ENCODE measurements at places on chromosomes 2 and 18. TPM values are rescaled to one million over a fixed set of nuclear protein-coding genes. Genes with fewer than 3 reads are reported as not detected.

- H3K4me3 ChIP-seq = no peak overlapping the region
- H3K27ac ChIP-seq = no peak overlapping the region
- no peak for DNase-seq
- H3K36me3 ChIP-seq = no peaks in the 10 kb centered on the region
- no peaks in the 10 kb centered on the region for H3K4me1 ChIP-seq
Measured at GRCh38 chr18:24293254-24293653, 104.4 kb downstream of the OSBPL1A start.

DNA sequence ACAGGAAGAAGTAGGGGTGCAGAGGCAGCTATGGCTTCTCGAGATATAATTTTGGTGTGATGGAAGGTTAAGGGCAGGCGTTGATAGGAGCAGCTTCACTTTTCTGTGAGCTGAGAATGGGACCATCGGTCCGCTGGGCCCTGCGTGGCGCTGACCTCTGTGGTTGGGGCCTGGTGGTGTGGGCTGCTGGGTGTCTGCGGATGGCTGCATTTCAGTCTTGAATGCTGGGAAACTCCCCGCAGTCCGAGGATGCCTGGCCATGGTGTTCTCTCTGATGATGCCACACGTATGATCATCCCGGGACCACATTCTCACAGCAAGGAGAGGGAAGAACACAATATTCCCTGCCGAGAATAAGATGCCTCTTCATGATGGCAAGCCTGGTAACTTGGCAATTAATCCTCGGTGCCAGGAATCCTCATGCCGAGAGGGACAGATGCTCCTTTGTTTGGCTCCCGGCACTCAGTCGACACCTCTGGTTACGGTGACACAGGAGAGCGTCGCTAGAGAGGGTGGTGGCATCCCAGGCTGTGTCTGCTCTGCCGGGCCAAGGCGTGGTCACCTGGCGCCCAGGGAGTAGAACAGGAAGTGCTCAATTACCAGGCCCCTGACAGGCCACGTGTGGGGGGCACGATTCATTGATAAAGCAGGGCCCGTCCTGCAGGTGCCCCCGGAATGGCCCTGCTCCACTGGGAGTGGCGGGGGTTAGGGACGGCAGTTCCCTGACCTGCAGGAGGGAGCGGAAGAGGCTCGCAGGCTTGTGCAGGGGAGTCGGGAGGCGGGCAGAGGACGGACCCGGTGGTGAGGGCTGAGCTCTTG, 119.4 kb upstream of the CTDP1 start:
- no peak overlapping the region for H3K27ac ChIP-seq
- no peak for DNase-seq
- no peaks in the 10 kb centered on the region for H3K36me3 ChIP-seq
- no peak overlapping the region for H3K4me3 ChIP-seq
- H3K27me3 ChIP-seq = no peaks in the 10 kb centered on the region

MYCN gene
- total RNA-seq = not detected

- DNase-seq = peak; percentile 51
- H3K4me1 ChIP-seq = peaks cover 5% of the 10 kb centered on the region
- H3K4me3 ChIP-seq = no peak overlapping the region
- H3K27ac ChIP-seq = no peak overlapping the region
Measured at GRCh38 chr2:223692191-223692947, 90.2 kb upstream of the SCG2 start.

TGIF1 gene
- total RNA-seq = 157 TPM

DNA sequence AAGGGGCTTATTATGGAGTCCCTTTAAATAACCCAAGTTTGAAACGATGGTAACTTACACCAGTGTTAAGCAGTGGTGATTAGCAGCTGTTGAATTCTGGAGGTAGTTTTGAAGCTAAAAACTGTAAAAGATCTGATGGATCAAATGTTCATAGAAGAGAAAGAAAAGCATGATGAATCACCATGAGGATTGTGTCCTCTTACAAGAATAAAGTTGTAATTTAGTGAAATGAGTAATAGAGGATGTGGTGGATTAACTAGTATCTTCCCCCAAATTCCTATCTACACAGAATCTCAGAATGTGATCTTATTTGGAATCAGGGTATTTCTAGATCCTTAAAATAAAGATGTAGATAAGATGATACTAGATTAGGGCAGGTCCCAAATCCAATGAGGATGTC, 1138.2 kb upstream of the TMEFF2 start:
- no peaks in the 10 kb centered on the region for H3K27me3 ChIP-seq
- H3K4me1 ChIP-seq = no peaks in the 10 kb centered on the region
- no peak overlapping the region for H3K27ac ChIP-seq
- DNase-seq = no peak

GRCh38 chr2:54899576-54900200, 150.6 kb downstream of the RTN4 start:
- H3K4me3 ChIP-seq = no peak overlapping the region
- peaks cover 11% of the 10 kb centered on the region for H3K4me1 ChIP-seq
- peak; percentile 51 for DNase-seq
- no peak overlapping the region for H3K27ac ChIP-seq
- no peaks in the 10 kb centered on the region for H3K27me3 ChIP-seq
- H3K36me3 ChIP-seq = no peaks in the 10 kb centered on the region

- H3K4me3 ChIP-seq = no peak overlapping the region
- H3K27ac ChIP-seq = no peak overlapping the region
- H3K4me1 ChIP-seq = no peaks in the 10 kb centered on the region
- no peaks in the 10 kb centered on the region for H3K27me3 ChIP-seq
- no peaks in the 10 kb centered on the region for H3K36me3 ChIP-seq
- DNase-seq = peak; percentile 60
Measured at GRCh38 chr18:22485808-22486244, 68.1 kb upstream of the CTAGE1 start.

DNA sequence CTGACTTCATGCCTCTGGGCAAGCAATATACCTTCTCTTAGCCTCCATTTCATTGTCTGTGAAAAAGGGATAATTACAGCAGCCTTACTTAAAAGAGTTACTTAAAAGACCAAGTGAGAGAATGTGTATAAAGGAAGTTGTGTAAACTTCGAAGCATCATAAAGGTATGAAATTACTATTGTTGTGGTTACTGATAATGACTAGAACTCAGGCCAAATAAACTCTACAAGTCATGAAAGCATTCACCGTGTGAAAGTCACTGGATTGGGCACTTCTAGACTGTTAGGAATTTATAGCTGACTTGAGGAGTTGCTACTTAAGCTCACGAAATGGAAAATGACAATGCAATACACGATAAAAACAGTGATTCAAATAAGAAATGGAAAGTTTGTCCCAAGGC, 67.4 kb upstream of the HAAO start:
- no peaks in the 10 kb centered on the region for H3K27me3 ChIP-seq
- no peak overlapping the region for H3K4me3 ChIP-seq
- DNase-seq = no peak
- H3K36me3 ChIP-seq = no peaks in the 10 kb centered on the region
- no peak overlapping the region for H3K27ac ChIP-seq
- peaks cover 6% of the 10 kb centered on the region for H3K4me1 ChIP-seq

PARD6G gene
- 2.1 TPM for total RNA-seq

- H3K4me3 ChIP-seq = no peak overlapping the region
- peaks cover 2% of the 10 kb centered on the region for H3K4me1 ChIP-seq
- peaks cover 8% of the 10 kb centered on the region for H3K27me3 ChIP-seq
- DNase-seq = peak; percentile 82
Measured at GRCh38 chr2:173997269-173997668, 32.1 kb upstream of the SP3 start.

COL6A3 gene
- 1,525 TPM for total RNA-seq

- H3K36me3 ChIP-seq = no peaks in the 10 kb centered on the region
- H3K27me3 ChIP-seq = no peaks in the 10 kb centered on the region
- no peak for DNase-seq
- no peak overlapping the region for H3K4me3 ChIP-seq
- no peak overlapping the region for H3K27ac ChIP-seq
Measured at GRCh38 chr2:210264282-210264681, 39.0 kb upstream of the ACADL start.

ASXL3 gene
- 0.66 TPM for total RNA-seq

GRCh38 chr2:66408905-66409304, 26.0 kb upstream of the MEIS1 start:
- H3K36me3 ChIP-seq = no peaks in the 10 kb centered on the region
- DNase-seq = peak; percentile 10
- no peak overlapping the region for H3K4me3 ChIP-seq
- no peaks in the 10 kb centered on the region for H3K4me1 ChIP-seq
- no peaks in the 10 kb centered on the region for H3K27me3 ChIP-seq

GRCh38 chr2:203811491-203812221, 55.9 kb upstream of the CTLA4 start:
- DNase-seq = peak; percentile 96
- no peak overlapping the region for H3K4me3 ChIP-seq
- peak overlapping the region; percentile 42 for H3K27ac ChIP-seq
- peaks cover 11% of the 10 kb centered on the region for H3K4me1 ChIP-seq
- no peaks in the 10 kb centered on the region for H3K36me3 ChIP-seq

DNA sequence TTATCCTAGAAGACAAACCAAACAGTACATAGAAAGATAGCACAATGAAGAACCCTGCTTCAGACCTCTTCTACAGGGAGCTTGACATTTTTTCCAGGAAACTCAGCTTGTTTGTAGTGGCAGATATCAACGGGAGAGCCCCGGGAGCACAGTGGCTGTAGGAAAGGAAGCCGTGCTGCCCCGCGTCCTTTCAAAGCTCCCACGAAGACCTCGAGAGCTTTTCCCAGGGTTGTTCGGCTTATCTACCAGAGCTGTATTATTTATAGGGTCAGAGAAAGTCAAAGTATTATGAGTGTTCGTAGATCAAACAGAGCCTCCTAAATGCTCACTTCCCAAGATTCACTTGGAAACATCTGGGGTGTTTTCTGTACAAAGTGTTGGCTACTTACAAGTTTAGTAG, 167.1 kb upstream of the COPS8 start:
- H3K4me1 ChIP-seq = no peaks in the 10 kb centered on the region
- no peaks in the 10 kb centered on the region for H3K36me3 ChIP-seq
- H3K27me3 ChIP-seq = no peaks in the 10 kb centered on the region
- no peak for DNase-seq

DNA sequence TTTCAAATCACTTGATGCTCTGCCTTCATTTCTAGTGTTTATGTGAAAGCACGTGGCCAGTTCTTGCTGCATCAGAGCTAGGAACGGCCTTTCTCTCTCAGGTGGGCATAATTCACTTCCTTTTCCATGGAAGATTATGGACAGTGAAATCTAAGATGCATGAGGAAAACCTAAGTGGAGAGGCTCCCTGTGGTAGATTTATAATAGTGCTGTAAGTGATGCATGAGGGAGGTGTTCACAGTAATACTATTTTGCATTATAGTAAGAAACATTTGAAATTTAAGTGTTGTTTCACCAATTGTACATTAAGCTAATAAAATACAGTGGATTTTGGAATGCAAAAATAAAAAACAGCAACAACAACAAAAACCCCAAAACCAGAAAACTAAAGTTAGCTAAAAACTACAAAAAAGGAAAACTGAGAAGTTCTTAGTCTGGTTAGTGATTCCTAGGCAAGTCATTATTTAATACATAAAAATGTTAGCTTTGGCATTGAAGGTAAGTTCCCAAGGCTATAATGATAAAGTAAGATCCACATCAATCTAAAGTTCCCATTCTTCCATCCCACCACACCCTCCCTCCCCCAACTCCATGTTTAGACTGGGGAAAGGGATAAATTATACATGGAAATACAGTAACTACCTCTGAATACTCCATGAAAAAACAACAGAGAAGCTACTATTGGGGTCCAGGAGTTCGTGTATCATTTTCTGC, 153.9 kb downstream of the NAPG start:
- no peaks in the 10 kb centered on the region for H3K27me3 ChIP-seq
- no peak overlapping the region for H3K27ac ChIP-seq

DNA sequence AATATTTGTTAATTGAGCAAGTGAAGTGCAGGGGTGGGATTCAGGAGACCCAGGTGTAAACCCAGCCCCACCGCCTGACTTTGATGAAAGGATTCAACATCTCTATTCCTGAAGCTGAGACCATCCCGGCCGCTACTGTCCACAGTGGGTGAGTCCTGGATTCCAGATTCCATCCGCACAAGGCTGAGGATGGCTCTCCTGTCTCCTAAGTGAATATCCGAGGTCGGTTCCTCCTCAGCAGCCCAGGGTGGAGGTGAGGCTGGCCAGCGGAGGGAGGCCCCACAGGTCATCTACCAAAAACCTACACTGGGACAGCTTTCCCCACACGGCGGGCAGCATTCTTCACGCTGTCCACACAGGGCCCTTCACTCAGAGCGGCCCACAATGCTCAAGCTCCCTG, 57.6 kb downstream of the ACKR3 start:
- no peak for DNase-seq
- no peak overlapping the region for H3K4me3 ChIP-seq
- no peaks in the 10 kb centered on the region for H3K27me3 ChIP-seq
- no peaks in the 10 kb centered on the region for H3K36me3 ChIP-seq

SERPINB2 gene
- total RNA-seq = 3.9 TPM

DNA sequence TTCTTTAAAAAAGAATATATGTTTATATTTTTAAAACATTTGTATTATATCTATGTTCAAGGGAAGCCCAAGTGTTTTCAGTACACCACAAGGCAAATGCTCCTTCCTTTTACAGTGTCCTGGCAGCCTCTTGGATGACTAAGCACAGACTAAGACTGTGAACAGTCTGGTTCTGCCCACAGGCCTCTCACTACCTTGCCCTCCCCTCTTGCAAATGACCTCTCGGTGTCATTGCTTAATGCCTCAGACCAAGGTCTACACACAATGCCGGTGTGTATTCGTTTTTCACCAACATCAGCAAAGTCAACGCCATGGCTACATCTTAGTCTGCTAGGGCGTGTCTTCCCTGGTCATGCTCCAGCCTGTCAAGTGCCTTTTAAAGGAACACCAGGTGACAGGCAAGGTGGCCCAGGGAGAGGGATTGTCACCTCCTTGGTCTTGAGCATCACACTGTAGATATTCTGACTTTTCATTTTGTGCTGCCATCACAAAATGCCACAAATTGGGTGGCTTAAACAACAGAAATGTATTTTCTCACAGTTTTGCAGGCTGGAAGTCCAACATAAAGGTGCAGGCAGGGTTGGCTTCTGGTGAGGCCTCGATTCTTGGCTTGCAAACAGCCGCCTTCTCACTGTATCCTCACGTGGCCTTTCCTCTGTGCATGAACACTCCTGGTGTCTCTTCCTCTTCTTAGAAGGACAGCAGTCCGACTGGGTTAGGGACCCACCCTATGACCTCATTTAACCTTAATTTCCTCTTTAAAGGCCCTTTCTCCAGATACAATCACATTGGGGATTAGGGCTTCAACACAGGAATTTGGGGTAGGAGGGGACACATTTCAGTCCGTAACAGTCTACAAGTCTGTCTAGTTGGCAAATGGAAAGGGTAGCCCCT, 266.5 kb downstream of the KLHL29 start:
- H3K27ac ChIP-seq = no peak overlapping the region
- H3K27me3 ChIP-seq = no peaks in the 10 kb centered on the region
- DNase-seq = peak; percentile 94
- H3K36me3 ChIP-seq = no peaks in the 10 kb centered on the region
- no peak overlapping the region for H3K4me3 ChIP-seq

UGT1A5 gene
- not detected for total RNA-seq

DNA sequence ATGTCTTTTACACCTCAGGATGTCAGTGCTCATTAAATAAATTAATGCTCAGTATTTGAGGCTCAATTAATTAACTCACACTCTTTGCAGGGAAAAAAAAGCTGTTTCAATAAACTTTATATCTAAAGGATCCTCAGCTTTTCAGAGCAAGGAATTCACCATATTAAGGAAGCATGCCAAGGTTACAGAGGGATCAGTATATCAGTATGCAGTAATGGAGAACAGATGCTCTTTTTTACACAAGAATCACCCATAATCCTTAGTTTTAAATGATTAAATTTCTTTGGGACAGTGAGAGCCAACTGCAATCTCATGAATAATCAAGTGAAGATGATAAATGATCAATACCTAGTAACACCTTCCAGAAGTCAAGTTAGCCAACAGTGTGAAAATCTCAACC, 14.9 kb upstream of the LCT start:
- no peak overlapping the region for H3K27ac ChIP-seq
- H3K4me1 ChIP-seq = no peaks in the 10 kb centered on the region
- H3K36me3 ChIP-seq = peaks cover 5% of the 10 kb centered on the region
- DNase-seq = no peak
- no peaks in the 10 kb centered on the region for H3K27me3 ChIP-seq
- H3K4me3 ChIP-seq = no peak overlapping the region

NAT8 gene
- not detected for total RNA-seq

MREG gene
- total RNA-seq = 3.5 TPM
